ENCODE measurements at places on chromosomes 2 and 18. TPM values are rescaled to one million over a fixed set of nuclear protein-coding genes. Genes with fewer than 3 reads are reported as not detected.

Gene LOXHD1
- total RNA-seq = 0.59 TPM

Gene IL36A
- total RNA-seq = not detected

Gene STK36
- total RNA-seq = 78.0 TPM

Gene LYG1
- 2.2 TPM for total RNA-seq

Gene CNGA3
- total RNA-seq = under 0.01 TPM

Gene MC5R
- total RNA-seq = not detected

- H3K27me3 ChIP-seq = no peaks in the 10 kb centered on the region
- no peak overlapping the region for H3K4me3 ChIP-seq
- H3K4me1 ChIP-seq = no peaks in the 10 kb centered on the region
Measured at GRCh38 chr2:232838406-232838874, 31.6 kb upstream of the SNORC start.

DNA sequence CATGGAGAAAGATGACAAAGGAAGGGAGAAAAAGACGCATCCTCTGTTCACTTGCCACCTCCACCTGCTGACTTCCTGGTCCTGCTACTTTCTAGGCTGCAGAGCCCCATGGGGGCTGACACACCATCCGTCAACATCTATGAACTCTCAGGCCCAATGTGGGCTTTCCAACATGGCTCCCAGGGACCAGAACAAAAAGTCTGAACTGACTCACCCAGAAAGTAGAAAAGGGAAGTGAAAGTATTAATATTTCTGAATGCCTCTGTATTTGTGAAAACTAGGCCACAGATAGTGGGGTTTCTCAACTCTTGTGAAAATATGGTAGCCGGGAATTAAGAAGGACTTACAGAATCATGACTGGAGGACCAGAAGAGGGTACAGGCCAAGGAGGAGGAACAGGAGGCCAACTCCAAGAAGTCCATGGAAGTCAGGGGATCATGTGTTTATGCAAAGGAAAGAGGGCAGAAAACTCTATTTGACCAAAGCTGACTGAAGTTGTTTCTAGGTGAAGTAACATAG lies 123.1 kb upstream of the CAB39 start:
- DNase-seq = no peak
- no peaks in the 10 kb centered on the region for H3K36me3 ChIP-seq
- H3K4me3 ChIP-seq = no peak overlapping the region
- H3K27me3 ChIP-seq = no peaks in the 10 kb centered on the region
- H3K27ac ChIP-seq = no peak overlapping the region

DNA sequence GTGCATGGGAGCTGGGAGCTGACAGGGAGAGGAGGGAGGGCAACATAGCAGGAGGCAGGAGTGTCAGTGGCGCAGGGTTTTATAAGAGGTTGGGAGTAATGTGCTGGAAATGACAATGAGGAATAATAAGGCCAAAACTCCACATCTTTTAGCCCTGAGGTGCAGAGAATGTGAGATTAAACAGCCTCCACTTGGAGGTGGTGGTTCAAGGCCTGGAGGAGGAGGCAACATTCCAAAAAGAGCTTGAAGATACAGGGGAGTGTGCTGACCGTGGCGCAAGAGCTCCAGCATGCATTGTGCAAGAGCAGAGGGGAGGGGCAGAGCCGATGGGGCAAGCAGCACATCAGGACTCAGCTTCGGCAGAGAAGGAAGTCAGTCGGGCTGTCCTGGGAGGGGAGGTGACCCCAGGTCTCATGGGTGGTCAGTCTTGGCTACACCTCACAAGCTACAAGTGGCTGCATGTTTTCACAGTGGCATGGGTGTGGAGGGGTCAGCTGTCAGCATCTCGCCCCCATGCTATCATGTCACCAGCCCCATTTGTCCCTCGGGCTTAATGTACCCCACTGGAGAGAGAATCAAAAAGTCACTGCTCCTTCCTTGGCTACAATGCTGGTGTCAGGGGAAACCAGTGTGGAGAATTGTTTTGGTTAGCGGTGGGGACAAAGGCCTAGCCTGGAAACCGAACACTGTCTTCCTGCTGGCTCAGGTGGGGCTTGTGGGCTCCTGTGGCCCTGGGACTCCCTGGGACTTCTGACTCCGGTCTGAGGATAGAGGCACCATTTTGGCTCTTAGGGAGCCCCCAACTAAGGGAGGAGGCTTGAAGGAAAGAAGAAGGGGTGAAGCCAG lies 208.0 kb downstream of the ZFP36L2 start:
- no peaks in the 10 kb centered on the region for H3K4me1 ChIP-seq
- no peaks in the 10 kb centered on the region for H3K27me3 ChIP-seq
- peak overlapping the region; percentile 78 for H3K27ac ChIP-seq
- H3K36me3 ChIP-seq = no peaks in the 10 kb centered on the region

DNA sequence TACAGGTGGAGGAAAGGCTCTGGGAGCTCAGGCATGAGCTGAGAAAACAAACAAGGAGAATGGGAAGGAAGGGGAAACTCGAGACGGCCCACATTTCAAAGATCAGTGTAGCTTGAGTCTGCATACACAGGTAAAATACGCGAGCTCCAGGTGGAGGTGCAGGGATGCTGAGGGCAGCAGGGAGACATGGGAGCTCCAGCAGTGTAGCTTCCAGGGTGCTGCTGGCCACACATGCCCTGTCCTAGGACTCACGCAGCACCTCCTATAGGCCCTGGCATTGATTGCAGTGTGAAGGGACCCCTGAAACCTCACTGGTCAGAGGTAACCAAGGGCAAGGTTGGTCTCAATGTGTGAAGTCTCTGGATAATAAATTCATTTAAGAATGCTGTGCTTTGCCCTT lies 362.8 kb upstream of the HS6ST1 start:
- no peaks in the 10 kb centered on the region for H3K36me3 ChIP-seq
- H3K4me1 ChIP-seq = no peaks in the 10 kb centered on the region
- H3K4me3 ChIP-seq = no peak overlapping the region
- H3K27ac ChIP-seq = no peak overlapping the region
- DNase-seq = no peak

- H3K36me3 ChIP-seq = no peaks in the 10 kb centered on the region
- peaks cover 17% of the 10 kb centered on the region for H3K4me1 ChIP-seq
- H3K4me3 ChIP-seq = peak overlapping the region; percentile 78
- DNase-seq = no peak
Measured at GRCh38 chr2:217980036-217980435, 22.8 kb downstream of the TNS1 start.
